ENCODE measurements at places on chromosomes 1 and 21. TPM values are rescaled to one million over a fixed set of nuclear protein-coding genes. Genes with fewer than 3 reads are reported as not detected.

- no peak for DNase-seq
These were observed 125.5 kb downstream of the NTPCR start for GRCh38 chr1:233075915-233076295.

DNA sequence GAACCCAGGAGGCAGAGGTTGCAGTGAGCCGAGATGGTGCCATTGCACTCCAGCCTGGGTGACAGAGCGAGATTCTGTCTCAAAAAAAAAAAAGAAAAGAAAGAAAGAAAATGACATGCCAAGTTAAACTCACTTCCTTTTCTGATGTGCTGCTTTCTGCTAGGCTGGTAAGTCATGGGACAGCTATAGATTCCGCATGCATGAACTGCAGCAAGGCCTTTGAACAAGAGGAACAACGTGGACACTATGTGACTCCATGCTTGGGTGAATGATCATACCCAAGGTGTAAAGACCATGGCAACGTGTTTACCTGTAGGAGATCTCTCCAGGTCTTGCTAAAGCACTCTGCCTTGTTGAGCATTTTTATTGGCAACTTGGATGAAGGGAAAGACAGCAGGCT lies 10.3 kb upstream of the TTF2 start:
- DNase-seq = no peak

GRCh38 chr21:39153373-39153772 lies 29.9 kb downstream of the PSMG1 start:
- peak; percentile 90 for DNase-seq

DNA sequence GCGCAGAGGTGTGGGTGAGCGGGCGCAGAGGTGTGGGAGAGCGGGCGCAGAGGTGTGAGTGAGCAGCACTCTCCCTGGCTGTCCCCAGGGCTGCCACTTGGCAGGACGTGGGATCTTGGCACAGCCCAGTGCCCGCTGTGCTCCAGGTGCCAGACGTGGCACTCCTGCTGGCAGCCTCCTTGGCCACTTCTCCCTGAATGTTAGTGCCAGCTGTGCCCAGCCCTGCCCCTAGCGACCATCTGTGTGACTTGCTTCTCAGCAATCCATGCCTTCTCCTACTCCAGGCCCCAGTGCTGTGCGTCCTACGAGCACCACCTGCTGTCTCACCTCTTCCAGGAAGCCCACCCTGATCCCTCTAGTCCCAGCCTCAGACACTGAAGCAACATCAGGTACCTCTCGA lies 30.5 kb downstream of the KRTAP10-1 start:
- no peak for DNase-seq

Gene ANKRD35
- 4.0 TPM for total RNA-seq

DNA sequence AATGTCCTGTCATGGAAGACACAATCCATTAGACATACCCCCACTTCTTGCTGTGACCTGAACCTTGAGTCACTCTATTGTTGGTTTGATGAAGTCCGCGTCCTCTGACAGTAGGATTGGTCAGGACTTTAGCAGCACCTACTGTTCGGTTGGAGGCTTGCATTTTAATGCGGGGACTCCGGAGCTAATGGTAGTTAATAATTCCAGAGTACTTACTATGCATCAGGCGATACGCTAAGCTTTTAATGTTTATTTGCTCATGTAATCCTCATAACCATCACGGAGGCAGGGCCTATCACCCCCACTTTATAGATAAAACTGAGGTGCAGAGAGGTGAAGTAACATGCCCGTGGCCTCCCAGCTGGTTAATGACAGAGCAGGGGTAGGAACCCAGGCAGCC lies 7.9 kb upstream of the ELF3 start:
- no peak for DNase-seq

Gene SPATA46
- total RNA-seq = not detected

DNA sequence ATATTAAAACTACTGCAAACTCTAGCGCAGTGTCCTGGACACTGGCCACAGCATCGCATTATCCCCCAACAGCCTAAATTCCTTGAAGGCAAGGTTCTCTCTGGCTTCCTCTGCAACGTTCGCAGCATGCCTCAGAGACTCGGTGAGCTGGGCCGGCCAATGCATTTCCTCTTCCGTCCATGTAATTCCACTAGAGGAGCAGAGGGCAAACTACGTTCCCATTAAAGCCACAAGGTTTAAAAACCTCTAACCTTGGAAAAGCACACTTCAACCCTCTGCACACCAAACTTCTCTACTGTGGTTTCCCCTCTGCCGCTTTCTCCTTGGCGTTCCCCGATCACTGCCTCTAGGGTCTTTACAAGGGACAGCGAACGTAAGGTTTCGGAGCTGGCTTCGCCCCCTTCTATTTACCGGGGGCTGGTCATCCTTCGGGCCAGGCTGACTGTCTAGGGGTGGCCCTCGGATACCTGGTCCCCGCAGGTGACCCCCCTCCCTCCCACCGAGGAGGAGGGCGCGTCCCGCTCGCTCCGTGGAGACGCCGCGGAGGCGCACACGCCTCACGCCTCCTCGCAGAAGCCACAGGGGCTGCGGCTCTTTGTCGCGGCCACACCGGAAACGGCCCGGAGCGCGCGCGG lies 456 bp upstream of the SMYD2 start:
- no peak for DNase-seq

GRCh38 chr1:40078512-40079333 lies 18.3 kb downstream of the PPT1 start:
- no peak for DNase-seq

DNA sequence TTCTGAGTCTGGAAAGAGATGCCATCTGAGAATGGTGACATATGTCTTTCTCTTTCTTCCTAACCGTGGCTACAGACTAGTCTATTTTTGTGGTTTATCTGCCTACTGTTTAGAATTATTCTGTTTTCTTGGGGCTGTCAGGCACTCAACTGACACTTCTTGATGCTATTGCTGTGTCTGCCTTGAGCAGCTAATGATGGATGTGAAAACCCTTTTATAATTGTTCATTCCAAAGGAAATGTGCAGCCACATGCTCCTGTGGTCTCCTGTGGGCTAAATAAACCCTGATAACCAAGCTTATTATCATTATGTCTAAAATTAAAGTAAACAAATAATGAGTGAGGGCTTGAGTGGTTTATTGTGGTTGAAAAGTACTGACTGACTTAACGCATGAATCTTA lies 52.7 kb upstream of the CXADR start:
- DNase-seq = no peak

DNA sequence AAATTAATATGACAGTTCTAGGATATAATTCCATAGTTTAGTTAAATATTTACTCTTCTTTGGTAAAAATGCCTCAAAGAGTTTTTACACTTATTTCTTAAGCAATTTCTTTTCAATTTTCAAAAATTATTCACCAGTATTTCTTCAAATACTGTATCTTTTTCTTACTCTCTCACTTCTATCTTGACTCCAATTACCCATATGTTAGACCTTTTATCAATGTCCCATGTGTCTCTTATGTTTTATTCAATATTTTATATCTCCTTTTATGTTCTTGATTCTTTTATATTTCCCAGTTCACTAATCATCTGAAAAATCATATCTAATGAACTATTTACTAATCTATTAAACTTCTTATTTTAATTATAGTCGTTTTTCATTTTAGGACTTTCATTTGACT lies 11.5 kb upstream of the LRIF1 start:
- no peak for DNase-seq

DNA sequence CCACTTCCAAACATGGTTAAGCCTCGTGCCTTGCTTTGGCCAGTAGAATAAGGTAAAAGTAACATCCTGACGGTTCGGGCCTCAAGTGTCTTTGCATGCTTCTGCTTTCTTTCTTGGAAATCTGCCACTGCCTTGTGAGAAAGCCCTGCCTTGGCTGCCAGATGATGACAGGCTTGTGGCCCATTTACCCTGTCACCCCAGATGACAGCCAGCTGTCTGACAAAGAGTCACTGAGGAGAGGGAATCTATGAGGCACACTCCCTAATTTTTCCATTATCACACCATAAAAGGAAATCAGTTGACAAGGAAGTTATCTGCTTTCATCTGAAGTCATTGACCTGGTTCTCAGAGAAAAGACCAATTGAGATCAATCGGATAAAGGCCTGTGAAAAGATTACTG lies 199.8 kb downstream of the USH2A start:
- no peak for DNase-seq

Gene PADI2
- total RNA-seq = 0.83 TPM

GRCh38 chr1:203649999-203650836 lies 23.6 kb downstream of the ATP2B4 start:
- DNase-seq = no peak

GRCh38 chr1:161216945-161217712 lies 2.0 kb downstream of the FCER1G start:
- DNase-seq = no peak

Gene PM20D1
- not detected for total RNA-seq

Gene AIM2
- 0.32 TPM for total RNA-seq

GRCh38 chr1:153402226-153402625 lies 11.4 kb upstream of the S100A8 start:
- peak; percentile 88 for DNase-seq

DNA sequence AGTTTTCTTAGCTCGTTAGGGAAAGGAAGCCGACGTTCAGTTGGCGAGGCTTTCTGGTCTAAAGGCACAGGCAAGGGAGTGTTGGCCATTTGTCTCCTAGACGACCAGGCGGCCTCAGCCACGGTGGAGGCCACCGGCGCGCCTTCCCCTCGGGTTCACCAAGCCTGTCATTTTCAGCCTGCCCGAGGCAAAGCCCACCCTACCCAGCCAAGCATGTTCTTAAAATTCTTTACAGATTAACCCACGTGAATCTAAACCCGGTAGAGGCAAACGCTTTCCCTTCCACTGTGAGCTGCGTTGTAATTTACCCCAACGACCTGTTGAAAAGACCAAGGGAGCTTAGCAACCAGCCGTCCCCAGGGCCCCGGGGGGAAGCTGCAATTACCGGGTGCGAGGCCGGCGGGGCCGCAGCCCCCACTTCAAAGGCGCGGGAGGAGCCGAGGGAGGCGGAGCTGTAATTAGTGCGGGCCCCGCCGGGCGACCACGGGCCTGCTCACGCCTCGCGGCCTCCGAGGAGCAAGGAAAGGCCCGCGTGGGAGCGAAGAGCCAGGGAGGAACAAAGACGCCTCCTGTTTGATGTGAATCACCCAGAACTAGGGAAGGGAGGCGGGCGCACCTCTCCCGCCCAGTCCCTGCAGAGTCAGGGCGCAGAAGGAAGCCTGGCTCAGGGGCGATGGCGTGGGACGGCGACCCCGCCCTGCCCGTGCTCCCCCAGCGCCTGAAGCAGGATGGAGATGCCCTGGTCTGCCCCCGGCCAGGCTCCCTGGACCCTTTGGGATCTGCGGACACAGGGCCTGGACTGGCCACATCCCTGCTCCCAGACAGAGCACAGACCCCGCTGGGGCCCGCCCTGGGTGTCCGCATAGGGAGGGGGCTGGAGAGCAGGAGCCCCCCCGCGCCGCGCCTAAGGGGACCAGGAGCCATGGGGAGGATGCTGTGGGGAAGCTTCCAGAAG lies 12.1 kb upstream of the TSPEAR start:
- DNase-seq = no peak

DNA sequence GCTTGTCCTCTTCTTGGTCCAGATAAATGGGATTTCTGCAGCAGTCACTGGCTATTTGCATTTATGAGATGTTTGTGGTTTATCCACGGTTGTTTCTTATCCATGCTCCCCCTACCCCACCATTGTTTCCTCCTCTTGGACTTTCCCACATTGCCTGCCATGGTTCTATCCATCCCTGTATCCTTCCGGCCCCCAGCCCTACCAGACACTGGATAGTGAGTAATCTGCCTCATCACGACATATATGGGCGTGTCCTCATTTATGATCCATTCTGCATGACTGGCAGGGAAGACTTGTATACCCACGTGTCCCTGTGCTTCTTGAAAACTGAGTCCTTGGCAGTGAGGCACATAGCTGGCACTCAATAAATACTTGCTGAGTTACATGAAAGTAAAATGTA lies 40.1 kb downstream of the CACNA1S start:
- no peak for DNase-seq

DNA sequence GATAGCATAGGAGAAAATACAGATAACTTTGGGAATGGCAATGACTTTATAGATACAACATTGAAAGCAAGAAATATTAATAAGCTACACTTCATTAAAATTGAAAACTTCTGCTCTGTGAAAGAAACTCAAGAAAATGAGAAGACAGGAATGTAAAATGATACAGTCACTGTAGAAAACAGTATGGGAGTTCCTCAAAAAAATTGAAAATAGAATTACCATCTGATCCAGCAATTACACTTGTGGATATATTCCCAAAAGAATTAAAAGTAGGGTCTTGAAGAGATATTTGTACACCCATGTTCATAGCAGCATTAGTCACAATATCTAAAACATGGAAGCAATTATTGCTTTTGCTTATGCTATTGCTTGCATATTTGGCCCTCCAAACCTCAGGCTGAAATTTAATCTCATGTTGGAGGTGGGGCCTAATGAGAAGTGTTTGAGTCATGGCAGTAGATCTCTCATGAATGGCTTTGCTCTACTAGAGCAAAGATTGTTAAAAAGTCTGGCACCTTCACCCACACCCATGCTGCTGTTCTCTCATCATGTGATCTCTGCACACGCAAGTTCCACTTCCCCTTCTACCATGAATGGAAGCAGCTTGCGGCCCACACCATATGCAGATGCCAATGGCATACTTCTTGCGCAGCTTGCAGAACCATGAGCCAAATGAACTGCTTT lies 15.3 kb upstream of the AHCYL1 start:
- DNase-seq = no peak

Gene OR2W3
- total RNA-seq = 0.34 TPM

GRCh38 chr1:51867479-51868232 lies 10.9 kb downstream of the NRDC start:
- DNase-seq = no peak

DNA sequence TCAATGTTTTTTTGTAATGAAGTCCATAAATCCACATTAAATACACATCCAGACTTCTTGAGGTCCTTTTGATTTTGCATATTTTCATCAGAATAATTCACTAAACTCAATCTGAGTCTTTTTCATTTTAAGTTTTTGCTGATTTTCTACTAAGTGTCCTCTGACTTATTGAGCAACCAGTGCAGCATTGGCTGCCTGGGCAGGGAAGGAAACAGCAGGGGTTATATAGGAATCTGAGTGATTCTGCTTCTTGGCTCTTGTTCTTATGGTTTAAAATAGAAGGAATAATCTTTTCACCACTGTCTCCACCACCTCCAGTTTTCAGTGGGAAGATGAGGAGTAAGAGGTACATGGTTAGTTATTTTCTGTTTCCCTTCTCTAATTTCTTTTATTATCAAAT lies 88.4 kb downstream of the ST6GALNAC5 start:
- no peak for DNase-seq

DNA sequence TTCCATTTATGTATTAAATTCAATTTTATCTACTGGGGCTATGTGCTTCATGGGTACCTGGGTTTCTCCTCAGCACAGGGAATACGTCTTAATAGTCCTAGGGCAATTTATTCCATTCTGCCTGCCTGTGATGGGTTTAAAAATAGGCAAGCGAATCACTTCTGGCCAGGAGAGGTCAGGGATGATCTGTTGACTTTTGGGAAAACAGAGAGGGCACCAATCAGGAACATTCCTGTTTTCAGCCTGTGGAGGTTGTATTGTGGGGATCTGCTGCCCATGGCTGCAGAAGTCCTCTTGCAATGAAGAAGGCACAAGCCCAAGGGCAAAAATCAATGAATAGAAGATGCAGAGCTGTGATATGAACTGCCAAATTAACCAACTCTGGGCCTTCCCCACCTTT lies 303.1 kb downstream of the CTH start:
- DNase-seq = no peak

Gene IGSF3
- total RNA-seq = 2.5 TPM
